ENCODE measurements at places on chromosomes 2 and 18.

DNA sequence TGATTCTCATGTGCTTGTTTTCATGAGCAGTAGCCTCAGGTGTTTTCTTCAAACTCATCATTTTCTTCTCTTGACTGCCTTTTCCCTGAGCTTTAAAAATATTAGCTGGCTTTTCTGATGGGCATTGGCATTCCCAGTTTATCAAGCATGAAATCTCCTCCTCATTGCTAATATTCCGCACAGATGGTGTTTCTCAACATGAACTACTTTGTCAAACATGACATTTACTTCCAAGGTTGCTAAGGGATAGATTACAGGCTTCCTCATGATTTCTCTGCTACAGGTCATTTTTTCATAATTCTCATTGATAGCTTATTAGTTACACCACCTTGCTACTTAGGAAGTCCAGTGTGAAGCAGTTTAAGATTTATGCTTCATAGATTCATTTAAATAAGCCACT, 1116.9 kb upstream of the CNTNAP5 start:
- DNase-seq: no peak

DNA sequence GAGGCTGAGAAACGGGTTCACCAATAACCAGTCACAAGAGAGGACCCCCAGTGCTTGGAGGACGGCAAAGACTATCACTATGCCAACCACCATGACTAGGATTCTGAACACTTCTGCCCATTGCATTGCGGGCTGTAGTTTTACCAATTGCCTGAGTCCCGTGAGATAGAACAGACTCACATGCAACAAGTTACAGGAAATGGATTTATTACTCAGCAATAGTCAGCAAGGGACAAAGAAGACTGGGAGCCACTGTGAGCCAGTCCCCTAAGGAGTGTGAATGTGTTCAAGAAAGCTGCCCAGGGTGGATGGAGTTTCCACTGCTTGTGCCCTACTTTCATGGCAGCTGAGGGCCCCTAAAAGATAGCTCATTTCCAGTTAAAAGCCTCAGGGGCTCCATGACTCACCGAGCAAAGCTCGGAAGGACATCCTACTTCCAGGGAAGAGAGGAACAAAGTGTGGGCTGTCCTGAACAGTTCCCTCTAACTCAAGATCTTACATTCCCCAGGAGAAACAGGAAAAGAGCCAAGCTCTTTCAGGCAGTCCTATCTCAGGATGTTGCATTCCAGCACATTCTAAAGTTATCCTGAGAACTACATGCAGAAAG, 54.4 kb downstream of the SLC4A3 start:
- DNase-seq: no peak

- no peak for DNase-seq
Observed at GRCh38 chr2:236774171-236774570, 204.5 kb downstream of the ACKR3 start.

- no peak for DNase-seq
Observed at GRCh38 chr18:36729197-36729596, 99.6 kb downstream of the TPGS2 start.

- no peak for DNase-seq
Observed at GRCh38 chr2:67451086-67451832, 54.1 kb downstream of the ETAA1 start.

DNA sequence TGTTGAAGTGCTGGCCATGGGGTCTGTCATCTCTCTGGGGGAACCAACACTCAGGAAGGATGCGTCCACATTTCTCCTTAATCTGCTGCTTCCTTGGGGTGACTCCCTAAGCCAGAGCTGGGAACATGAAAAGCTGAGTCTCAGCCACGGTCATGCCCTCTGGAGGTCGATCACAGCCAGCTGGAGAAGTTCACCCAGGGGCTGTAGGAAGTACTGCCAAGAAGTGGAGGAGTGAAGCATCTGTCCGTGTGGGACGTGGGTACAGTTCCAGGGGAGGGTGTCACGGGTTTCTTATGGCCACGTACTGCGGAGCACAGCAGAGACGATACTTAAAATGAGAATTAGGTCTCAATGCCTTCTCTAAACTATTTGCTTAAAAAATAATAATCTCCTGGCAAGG, 42.4 kb upstream of the IGFBP2 start:
- DNase-seq: no peak

GRCh38 chr2:149894226-149894625, 306.7 kb upstream of the MMADHC start:
- no peak for DNase-seq

GRCh38 chr18:2656237-2656980, 883 bp downstream of the SMCHD1 start:
- DNase-seq: no peak

GRCh38 chr2:240687741-240688552, 3.7 kb upstream of the AQP12A start:
- DNase-seq: no peak

- no peak for DNase-seq
Observed at GRCh38 chr2:205352593-205352992, 329.7 kb upstream of the NRP2 start.

DNA sequence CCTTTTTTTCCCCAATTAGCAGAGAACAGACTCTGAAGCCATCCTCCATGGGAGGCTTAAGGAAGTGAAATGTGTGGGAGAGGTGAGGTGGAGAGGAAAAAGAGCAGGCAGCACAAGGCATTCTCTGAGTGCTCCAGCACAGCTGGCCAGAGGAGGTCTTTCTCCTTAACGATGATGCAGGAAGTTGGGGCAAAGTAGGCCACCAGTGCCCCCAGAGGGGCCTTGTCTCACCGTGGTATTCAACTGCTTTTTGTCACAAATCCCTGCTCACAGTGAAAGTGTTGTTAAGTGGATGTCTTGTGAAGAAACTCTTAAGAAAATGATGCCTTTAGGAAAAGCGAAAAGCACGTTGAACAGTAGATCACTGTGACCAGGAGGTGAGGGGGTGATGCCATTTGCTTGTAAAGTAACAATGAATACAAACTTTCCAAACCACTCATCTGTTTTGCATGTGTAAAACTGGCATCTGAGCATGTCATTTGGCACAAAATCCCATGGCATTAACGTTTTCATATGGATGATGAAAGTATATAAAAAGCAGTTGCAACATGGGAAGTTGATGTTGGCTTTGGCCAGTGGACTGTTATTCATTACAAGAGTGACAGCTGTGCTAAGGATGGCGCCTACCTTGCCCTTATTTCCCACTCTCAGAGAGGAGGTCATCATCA, 49.2 kb upstream of the CDC42EP3 start:
- no peak for DNase-seq

All from caudate nucleus (tissue), 63 donors.